Activated T-cell treated with anti-CD3 and anti-CD28 coated beads, Interleukin-2, amount 50 U/mL, for 72 hours (primary cell): ENCODE measurements at places on chromosomes 3 and 15.

GRCh38 chr3:82509106-82509842 lies 747.8 kb upstream of the GBE1 start:
- no peak for DNase-seq

DNA sequence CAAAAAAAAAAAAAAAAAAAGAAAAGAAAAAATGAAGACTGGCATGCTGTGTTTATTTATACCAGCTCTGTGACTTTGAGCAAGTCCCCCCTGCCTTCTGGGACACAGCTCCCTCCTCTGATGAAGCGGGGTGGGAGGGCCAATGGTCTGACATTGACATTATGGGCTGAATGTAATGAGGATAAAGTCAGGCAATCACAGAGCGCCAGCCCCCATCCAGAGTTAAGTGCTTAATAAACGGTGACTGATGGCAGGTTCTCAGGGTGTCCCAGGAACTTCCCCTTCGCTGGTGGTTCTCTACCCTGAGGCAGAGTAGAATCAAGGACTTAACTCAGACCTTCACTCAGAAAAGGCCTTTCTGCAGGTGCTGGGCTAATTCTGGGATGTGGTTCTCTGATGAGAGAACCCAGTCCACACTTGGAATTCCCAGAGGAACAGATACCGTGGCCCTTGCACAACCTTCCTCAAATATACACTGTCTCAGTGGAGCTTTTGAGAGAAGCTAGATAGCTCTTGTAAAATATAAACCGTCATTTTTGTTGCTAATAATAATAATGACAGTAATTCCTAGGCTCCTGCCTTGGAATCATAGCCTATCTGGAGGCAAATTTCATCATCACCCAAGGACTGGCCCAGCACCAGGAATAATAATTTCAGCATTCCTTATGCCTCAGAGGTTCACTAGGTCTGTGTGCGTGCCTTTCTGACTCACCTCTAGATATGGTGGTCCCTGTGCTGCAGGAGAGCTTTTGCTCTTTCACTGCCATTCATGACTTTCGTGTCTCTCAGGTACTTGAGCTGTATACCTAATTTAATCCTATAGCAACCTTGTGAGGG lies 115.8 kb downstream of the RPLP1 start:
- DNase-seq = no peak

GRCh38 chr3:112111785-112112402 lies 21.2 kb downstream of the GCSAM start:
- DNase-seq = peak; percentile 64

DNA sequence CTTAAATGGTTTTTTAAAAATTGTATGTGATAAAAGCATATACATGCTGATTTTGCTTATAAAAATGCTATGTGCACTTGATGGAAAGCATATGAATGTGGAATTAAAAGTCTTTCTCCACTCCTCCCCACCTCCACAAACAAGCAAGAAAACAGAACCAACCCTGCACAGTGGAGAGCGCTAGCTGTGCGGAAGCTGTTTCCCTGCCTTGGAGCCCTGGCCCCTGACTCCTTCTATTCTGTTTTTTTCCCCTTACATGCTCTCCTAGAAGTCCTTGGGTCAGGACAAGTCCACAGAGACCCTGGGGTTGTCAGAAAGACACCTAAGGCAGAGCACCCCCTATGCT lies 64.2 kb downstream of the BOC start:
- DNase-seq = no peak

- no peak for DNase-seq
Observed at GRCh38 chr3:195203606-195204005, 67.4 kb downstream of the XXYLT1 start.

GRCh38 chr3:107368654-107369398 lies 8.4 kb upstream of the CCDC54 start:
- no peak for DNase-seq

DNA sequence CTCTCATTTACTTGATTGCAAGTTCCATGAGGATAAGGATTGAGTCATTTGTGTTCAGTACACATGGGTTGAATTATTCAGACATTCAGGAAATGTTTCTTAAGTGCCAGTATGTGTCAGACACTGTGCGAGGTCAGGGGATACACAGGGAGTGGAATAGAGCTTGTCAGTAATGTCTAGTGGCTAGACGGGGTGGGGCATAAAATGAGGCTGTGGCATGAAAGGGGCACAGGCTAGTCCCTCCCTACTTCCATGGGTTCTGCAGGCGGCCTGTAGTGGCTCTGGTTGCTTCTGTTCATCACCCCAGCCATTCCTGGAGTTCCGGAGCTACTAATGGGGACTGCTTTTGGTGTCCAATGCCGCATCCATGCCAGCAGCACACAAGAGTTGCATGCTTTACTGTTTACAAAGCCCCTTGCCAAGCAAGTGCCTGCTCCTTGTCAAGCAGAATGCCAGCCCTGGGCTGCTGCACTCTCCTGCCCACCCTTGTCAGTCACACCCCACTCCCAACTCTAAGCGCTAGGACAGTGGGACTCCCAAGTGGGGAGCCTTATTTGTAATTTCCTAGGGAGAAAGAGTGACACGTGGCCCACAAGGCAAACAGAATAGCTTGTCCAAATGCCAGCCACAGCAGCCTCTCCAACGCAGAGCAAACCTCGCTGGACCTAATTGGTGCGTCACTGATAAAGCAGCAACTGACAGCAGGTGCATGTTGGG lies 70.8 kb downstream of the RAB11A start:
- DNase-seq = no peak

DNA sequence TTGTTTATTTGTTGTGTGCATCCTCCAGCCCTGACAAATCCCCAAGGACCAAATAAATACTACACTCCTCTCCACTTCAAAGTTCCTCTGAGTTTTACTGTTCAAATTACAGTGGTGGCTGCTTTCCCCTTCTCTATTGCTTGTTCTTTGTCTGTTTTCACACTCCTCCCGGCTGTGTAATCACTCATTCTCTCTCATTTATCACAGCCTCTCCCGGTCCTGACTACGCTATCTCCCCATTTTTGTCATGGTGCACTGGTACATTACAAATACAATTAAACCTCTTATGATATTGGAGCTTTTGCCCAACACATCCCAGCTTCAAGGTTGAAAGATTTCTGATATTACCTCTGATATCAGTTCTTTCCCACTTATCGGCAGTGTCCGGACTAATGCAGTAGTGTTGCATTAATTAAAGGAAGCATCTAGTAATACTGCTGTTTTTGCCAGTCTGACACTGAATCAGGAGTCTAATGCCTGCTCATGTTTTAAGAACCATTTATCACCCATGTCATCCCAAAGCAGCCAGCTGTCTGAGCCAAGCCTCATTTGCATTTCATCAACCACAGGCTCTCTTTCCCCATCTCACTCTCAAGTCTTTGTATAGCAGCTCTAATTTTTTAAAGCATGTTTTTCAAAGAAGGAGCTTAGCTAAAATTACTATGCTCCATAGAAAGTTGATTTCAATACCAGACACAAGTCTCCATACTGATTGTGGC lies 740.5 kb downstream of the ROBO2 start:
- DNase-seq = no peak

- DNase-seq = no peak
Observed at GRCh38 chr15:85011160-85011571, 29.5 kb downstream of the PDE8A start.

- no peak for DNase-seq
Observed at GRCh38 chr3:181212271-181212670, 222.7 kb upstream of the DNAJC19 start.

- no peak for DNase-seq
Observed at GRCh38 chr3:174266476-174266875, 592.7 kb upstream of the NAALADL2 start.

DNA sequence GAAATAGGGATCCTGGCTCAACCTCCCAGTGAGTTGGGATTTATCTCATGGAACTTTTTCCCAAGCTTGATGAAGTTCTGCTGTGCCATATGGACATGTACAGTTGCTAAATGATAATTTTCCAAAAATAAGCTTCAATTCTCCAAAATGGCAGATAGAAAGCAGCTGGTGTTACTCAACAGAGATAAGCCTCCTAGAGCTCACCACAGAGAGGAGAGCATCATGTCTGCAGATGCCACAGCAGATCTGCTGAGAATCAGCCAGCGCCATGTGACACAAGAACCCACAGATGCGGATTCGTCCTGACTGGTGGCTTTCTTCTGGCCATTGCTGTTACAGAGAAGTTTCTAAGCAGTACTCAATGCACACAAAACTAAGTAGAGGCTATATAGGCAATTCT lies 50.6 kb downstream of the AGTR1 start:
- DNase-seq = no peak

GRCh38 chr3:177610262-177610661 lies 413.0 kb upstream of the TBL1XR1 start:
- no peak for DNase-seq

- no peak for DNase-seq
Observed at GRCh38 chr3:141901914-141902313, 25.5 kb downstream of the ATP1B3 start.

DNA sequence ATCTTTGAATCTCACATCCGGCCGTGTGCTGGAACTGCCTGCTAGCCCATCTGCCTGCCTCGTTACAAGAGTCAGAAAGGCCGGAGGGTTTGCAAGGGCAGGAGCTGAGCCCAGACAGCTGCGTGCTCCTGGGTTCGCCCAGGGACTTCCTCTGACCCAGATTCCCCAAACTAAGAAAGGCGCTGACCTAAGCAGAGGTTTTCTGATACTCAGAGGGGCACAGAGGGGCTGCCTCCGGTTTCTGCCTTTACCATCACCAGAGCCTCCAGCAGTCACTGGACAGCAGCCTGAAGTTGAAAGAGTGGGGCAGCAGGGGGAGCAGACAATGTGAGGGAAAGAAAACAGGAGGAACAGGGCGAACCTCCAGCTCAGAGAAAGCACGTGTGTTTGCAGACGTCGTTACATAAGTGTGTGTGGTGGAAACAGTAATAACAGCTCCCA lies 33.4 kb upstream of the RAD18 start:
- DNase-seq = no peak

DNA sequence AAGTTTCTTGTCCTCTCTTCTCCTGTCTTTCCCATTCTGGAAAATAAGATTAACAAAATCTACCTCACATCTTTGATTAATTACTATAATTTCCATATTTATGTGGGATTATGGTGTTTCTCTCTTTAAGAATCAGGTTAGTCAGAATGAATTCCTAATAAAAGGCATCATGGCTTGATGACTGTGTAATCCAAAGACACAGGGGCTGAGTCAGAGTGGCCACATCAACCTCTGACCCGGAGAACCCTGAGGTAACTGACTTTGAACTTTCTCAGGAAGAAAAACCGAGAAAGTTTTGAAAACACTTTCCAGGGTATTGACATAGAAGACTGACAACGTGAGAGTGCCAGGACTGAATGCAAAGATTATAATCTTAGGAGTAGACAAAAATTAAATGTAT lies 170.3 kb upstream of the MCTP2 start:
- DNase-seq = no peak

- DNase-seq = no peak
Observed at GRCh38 chr3:99850608-99851007, 32.9 kb downstream of the CMSS1 start.

DNA sequence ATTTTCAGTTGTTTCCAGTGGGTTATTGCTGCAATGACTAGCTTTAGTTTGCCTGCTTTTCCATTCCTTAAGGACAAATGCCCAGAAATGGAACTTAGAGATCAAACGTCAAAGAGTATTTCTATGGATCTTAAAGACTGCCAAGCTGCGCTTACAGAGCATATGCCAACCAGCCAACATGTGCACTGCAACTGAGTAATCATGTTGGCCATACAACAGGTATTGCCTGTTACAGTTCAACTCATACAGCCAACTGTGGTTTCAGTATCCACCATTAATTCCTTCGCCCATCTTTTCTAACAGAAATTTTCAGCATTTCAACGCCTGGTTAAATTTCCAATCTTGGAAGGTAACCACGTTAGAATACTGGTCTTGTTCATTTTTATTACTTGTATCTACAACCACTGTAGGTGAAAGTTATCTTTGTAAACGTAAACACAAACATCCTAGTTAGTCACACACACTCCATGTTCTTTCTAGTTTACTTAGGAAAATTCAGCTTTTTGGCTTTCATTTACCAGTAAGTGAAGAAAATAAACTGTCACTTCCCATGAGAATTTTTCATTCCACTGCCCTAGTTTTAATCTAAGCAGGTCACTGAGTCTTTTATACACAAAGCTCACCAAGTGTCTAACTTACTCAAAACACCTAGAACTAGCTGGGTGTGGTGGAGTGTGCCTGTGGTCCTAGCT lies 3.9 kb downstream of the RPL32 start:
- DNase-seq = no peak

GRCh38 chr3:105816833-105817232 lies 52.0 kb downstream of the CBLB start:
- DNase-seq = no peak

DNA sequence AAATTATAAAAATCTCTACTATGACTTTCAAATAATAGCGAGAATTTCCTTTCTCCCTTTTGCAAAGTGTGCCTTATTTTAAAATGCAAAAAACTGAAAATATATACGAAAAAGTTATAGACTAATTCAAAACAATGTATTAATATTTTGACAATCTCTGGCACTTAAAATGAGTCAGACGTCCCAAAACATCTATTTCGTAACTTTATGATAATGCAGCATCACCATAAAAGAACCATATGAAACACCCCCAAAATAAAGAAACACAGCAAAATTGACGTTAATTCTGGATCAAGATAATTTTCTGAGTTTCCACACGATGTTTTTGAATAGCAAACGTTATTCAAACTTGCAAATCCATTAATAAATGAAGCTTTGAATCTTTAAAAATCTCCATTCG lies 1.0 kb downstream of the COPS2 start:
- no peak for DNase-seq

DNA sequence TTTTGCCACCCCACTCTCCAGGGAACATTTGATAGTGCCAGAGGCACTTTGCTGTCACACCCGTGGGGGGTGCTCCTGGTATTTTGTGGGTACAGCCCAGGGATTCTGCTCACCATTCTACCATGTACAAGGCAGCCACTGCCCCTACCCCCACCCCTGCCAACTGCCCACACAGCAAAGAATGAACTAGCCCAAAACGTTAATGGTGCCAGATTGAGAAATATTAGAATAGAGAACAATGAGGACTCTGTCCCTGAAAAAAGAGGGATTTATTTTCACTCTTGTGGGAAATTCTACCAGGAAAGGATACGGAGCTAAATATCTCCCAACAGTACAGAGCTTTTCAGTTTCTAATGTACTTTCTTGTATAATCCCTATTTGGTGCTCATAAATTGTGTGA lies 154.5 kb upstream of the SUCLG2 start:
- DNase-seq = no peak

GRCh38 chr15:91694831-91695210 lies 158.7 kb upstream of the SLCO3A1 start:
- DNase-seq = no peak

GRCh38 chr15:74964794-74965193 lies 8.2 kb upstream of the RPP25 start:
- no peak for DNase-seq

GRCh38 chr15:52254391-52254790 lies 41.2 kb downstream of the MYO5C start:
- no peak for DNase-seq

DNA sequence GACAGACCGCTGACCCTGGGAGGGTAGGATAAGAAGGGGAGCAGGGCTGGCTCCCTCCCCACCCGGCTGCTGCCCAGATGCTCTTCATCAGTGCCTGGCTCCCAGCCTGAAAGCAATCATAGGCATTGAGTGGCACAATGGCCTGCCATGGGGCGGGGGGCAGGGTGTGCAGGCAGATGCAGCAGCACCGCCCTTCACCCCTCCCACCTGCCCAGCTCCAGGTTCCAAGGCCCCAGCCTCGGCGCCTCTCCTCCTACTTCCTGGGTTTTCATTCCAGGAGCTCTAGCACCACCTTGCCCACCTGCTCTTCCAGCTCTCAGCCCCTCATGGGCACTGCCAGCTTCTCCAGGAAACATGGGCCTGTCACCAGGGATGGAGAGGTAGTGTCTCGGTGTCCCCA lies 101.7 kb downstream of the MEGF11 start:
- no peak for DNase-seq
